ENCODE measurements at places on chromosomes 1 and 21.
A peak's percentile ranks its signal among the peaks of the same experiment; 100 is the strongest.

GRCh38 chr1:108600504-108600903 lies 40.6 kb downstream of the EEIG2 start:
- no peak for DNase-seq

GRCh38 chr1:153945131-153945794 lies 1.3 kb downstream of the DENND4B start:
- no peak for DNase-seq

DNA sequence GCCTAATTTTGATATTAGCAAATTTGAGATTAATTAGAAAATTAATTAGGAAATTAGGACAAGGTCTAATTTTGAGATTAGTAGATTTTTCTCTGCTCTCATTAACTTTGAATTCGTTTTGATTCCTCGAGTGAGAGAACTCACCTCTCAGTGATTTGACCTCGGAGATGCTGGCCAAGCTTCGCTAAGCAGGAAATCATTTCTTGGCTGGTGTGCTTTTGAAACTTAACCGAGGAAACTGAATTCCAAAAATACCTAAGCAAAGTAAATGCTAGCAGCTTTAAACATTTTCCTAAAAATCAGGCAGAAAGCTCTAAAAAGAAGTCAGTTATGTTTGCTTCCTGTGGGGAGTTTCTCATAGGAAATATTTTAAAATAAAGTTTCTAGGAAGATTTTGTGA lies 34.9 kb downstream of the CDC14A start:
- no peak for DNase-seq

- no peak for DNase-seq
Measured at GRCh38 chr1:45033356-45033755, 21.3 kb downstream of the UROD start.

- no peak for DNase-seq
Measured at GRCh38 chr1:73701826-73702225, 496.1 kb downstream of the LRRIQ3 start.

GRCh38 chr1:95604771-95605170 lies 370.8 kb downstream of the RWDD3 start:
- peak; percentile 37 for DNase-seq

DNA sequence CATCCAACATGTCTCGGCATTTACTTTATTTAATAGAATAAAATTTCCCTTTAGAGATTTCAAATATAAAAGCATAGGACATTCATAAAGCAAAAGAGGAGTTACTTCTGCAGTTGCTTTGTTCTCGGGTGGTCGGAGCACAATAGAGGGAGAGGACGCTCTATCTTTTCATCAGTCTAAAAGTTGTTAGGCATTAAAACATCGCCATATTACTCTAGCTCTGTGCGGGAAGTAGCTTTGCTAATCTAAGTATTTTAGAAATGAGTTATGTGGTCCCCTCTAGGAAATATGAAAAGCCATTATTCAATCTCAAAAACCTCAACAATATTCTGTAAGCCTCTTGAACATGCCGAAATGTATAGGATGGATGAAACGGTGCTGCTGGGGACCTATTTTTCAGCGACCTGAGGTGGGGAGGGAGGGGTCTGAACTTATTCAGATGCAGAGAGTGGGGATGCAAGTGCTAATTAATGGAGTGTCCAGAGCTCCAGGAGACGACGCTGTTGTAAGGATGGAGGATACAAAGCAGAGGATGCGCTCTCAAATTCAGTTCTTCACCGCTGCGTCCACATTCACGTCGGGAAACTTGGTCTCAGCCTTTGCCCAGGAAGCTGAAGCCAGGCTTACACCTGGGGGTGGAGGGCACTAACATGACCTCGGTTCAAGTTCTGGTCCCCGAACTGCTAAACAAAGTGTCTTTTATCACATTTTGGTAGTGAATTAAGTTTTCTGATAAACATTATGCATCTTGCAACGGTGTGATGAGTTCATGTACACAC lies 6.3 kb downstream of the CDKN2C start:
- no peak for DNase-seq

- DNase-seq: no peak
Measured at GRCh38 chr1:100769323-100769722, 49.8 kb downstream of the VCAM1 start.

DNA sequence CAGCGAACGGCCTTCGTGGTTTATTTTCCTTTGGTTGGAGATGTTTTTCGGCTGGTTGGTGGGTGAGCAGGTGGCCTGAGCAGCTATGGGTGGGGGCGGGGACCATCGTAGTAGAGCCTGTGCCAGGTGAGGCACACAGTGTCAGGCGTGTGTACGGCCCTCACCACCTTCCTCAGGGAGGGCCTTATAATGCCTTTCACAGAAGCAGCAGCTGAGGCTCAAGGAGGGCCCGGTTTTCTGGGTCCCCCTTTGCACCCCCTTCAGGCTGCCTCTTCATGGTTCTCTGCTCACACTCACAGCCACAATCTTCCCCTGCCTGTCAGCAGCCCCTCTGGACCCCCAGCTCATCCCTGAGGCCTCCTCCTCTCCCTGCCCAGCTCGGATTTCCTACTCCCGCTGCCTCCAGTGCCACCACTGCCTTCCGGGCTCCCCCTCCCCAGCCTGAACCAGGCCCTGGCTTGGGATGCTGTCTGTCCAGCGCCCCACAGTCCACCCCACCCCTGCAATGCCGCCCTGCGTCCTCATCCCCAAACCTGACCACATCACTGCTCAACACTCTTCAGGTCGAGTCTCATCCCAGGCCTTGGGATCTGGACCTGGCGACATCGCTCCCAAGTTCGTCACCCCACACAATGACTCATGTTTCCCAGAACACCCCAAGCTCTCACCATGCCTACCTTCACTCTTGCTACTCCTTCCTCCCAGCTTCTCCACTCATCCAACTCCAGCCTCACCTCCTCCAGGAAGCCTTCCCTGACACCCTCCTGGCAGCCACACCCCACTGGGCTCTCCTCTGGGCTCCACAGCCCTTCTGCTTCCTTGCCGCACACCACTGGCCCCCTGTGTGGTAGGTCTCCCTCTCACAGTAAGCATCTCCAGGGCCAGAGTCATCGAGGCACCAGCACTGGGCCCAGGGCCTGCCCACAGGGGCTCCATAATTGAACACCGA lies 53.9 kb downstream of the DMRTB1 start:
- DNase-seq: no peak

GRCh38 chr1:22711591-22712501 lies 1.2 kb downstream of the EPHB2 start:
- DNase-seq: no peak

DNA sequence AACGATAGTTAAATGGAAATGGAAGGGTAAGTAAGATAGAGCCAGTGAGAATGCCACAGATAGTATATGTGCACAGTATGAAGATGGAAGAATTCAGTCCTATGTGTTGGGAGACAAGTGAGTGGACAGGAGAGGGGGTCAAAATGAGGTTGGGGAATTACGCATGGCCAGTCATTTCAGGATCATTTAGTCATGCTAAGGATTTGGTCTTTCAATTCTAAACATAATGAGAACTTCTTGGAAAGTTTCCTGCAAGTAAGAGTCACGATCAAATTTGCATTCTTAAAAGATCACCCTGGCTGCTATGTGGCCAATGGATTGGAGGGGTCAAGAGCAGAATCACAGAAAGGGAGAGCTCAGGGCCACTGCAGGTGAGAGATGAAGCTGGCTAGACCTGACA lies 64.0 kb upstream of the KCNK2 start:
- no peak for DNase-seq

DNA sequence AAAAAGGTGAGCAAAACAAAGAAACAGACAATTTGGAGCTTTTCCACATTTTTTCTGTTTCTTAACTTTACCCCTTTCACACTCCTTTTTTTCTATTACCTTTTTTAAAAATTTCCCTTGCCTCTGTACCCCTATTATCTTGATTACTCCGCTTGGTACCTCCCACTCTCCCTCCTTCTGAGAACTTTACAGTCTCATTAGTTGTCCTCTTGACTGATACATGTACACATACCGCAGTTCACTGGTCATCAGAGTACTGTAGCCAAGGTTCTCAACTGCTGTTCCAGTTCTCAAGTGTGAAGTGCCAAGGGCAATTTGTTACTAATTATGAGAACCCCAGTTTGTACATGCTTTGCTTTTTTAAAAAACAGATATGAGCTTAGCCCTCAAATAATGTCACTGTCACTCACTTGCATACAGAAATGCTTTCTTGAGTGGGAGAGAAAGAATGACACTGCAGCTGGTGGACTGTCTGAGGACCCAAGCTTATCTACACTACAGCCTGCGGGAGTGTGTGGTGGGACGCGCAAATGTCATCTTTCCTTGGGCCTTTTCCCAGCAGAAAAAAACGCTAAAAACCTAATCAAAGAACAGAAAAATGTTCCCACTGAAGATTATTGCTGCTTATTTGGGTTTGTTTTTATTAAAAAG lies 160.8 kb downstream of the DISP1 start:
- DNase-seq: no peak

DNA sequence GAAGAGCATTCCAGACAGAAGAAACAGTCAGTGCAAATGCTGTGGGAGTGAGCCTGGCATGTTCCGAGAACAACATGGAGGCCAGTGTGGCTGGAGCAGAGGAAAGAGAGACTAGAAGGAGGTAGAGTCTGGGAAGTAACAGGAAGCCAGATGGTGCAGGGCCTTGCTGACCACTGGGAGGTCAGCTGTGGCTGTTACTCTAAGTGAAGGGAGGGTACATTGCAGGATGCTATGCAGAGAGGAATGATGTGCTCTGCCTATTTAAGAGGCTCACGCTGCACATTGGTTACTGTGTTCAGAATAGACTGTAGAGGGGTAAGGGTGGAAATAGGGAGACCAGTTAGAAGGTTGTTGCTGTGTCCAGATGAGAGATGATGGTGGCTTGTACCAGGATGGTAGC lies 88.6 kb upstream of the CACNA1E start:
- no peak for DNase-seq

- DNase-seq: peak; percentile 38
Measured at GRCh38 chr1:48645883-48646282, 130.8 kb downstream of the BEND5 start.

DNA sequence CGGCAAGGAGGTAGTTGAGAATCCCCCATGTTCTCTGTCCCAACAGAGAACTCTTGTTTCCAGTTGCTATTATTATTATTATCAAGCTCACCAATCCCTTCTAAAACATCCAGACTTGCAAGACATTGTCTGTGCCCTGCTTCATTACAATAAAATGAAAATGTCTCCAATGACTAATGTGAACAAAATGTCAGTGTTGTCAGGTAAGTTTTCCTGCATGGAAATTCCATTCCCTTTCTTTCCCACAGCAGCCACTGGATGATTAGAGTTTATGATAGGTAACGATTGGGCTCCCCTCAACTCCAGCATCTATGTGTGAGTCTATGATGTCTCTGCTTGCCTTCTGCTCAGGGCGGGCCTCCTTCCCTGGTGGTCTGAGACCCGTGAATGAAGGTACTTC lies 8.9 kb upstream of the DYRK1A start:
- no peak for DNase-seq

DNA sequence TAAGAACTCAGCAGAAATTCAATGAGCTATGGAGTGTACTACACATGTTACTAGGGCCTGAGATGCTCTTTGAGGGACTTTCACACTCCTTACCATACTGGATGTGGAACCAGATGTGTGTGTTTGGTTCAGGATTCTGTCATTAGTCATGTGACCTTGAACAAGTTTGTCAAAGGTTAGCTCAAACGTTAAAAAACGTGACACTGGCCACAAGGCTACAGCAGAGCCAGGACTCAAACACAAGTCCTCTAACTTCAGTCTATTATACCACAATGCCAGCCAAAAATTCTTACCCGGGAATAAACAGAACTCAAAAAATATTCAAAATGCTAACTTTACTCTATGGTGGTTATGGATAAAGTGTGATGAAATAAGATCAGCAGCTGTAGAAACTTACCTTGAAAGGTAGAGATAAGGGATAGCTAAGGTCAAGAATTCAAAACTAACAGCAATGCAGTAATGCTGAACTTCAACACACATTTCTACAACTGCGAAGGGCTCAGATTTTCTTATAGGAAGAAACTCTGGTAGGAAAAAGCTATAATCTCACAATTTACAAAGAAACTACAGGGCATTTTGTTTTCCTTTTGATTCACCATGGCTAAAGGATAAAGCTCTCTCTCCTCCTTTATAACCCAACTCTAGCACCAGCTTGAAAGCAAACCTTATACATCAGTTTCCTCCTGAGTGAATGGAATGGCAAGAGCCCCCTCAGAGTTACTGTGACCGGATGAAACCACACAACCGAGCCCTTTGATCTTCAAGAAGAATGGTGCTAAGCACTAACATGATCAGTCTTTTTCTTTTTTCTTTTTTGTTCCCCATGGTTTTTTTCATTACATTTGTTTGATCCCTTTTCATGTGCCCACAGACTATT lies 233.9 kb downstream of the SLC45A1 start:
- no peak for DNase-seq

GRCh38 chr1:18734461-18735223 lies 104.0 kb downstream of the PAX7 start:
- no peak for DNase-seq

DNA sequence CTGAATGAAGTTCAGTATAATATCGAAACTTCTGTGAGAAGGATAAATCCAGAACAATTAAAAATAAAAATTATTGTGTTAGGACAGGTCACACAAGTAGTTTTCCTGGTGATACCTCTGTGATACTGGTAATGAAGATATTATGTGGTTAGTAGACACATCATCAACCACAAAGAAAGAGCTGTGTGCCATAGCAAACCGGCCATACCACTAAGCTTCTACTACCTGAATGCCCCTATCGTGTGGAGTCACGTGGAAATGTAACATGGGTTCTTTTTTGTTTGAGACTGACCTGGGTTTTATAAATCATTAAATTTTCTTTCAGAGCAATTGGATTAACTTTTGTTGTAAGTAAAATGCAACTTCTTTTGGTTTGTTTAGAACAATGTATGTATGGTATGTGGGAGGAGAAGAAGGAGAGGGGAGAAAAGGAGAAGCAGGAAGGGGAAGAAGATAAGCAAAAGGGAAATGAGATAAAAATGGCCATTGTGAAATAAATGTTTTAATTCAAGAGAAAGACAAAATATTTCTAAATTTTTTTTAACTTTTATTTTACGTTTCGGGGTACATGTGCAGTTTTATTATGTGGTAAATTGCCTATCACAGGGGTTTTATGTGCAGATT lies 58.2 kb upstream of the LRRC8B start:
- no peak for DNase-seq

- DNase-seq: no peak
Measured at GRCh38 chr1:214943054-214943453, 139.5 kb upstream of the KCNK2 start.

DNA sequence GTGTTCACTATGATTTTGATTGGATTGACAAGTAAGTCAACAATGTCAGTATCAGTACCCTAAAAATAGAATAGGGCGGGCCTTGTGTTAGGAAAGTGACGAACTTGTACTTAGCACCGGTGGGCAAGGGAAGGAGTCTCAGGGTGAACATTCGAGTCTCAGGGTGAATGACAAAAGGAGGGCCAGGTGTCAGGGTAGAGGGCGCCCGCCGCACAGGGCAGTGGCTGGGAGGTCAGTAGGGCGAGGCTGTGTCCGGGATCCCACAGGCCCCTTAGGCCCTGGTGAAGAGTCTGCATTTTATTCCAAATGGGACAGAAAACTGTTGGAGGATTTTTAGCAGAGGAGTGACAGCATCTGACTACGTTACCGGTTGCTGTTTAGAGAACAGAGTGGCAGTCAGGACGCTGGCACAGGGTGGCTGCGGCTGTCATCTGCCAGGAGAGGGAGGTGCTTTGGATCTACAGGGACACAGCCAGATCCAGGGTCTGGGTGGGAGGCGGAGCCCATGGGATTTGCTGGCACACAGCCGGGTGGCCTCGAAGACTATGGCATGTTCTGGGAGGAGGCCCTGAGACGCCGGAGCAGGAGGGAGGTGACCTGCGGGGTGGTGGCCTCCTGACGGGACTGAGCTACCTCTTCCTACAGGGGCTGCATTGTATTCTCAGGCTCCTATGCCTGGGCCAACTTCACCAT lies 11.0 kb downstream of the AGTRAP start:
- DNase-seq: no peak
